ENCODE measurements at places on chromosomes 2 and 18.

- DNase-seq: no peak
These were observed 3.6 kb upstream of the ERFE start for GRCh38 chr2:238155051-238155760.

GRCh38 chr2:7792031-7792651 is 874.9 kb downstream of the RNF144A start:
- no peak for DNase-seq

DNA sequence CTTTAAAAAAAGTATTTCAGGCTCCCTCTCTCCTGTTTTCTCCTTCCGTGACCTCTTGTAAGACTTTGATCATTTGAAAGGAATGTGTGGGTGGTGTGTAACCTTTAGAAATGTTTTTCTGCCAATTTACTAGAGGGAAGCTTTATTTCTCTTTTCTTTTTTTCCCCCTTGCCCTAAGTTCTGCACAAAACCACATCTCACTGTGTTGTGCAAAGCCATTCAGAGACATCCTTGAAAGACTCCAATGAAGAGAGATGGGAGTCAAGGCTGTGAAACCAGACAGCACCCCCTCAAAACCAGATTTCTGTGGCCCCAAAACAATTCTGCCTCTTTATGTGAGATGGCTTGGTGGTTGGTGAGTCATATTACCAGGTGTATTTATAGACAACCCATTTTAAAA is 184.6 kb upstream of the ERBB4 start:
- no peak for DNase-seq

DNA sequence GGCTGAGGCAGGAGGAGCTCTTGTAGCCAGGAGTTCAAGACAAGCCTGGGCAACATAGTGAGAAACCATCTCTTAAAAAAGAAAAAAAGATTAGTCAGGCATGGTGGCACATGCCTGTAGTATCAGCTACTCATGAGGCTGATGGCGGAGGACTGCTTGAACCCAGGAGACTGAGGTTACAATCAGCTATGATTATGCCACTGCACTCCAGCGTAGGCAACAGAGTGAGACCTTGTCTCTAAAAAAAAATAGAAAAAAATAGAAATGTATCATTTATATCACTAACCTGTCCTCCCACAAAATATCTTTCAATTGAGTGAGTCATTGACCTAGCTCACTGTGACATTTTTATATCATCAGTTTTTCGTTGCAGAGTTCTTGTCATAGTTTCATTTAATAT is 152.5 kb downstream of the DTNA start:
- DNase-seq: no peak

- no peak for DNase-seq
These were observed 321.8 kb upstream of the SPRED2 start for GRCh38 chr2:65754219-65754618.

DNA sequence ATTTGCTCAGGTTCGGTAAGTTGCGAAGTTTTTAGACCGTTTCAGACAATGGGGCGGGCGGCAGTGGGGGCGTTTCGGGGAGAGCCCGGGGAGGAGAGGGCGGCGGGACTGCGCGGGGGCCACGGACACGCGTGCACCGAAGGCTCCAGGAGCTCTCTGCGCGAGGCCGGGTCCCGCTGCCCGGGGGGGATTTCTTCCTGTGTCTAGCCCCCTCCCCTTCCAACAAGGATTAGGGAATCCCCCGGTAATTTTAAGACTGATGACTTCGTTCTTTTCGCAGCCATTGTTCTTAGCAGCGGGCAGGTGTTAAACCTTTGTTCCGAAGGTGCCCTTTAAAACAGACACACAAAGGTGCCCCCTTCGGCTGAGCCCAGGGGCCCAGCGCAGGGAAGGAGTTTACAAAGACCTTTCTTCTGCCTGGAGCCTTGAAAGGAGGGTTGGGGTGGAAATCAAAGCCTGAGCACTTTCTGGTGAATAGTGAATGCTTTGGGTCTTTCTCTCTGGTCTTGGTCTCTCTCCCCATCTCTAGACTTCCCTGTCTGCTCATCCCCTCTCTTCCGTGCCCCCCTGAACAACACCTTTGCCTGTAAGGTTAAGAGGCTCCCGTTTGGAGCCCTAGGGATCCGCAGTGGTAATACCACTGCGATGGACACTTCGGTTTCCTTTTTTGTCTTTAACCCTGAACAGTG is 2.1 kb downstream of the TRIB2 start:
- no peak for DNase-seq

GRCh38 chr2:42777883-42778805 is 14.2 kb upstream of the OXER1 start:
- no peak for DNase-seq

- DNase-seq: no peak
These were observed 111.5 kb downstream of the GALNT3 start for GRCh38 chr2:165682546-165682945.

GRCh38 chr2:11546072-11546471 is 12.2 kb downstream of the GREB1 start:
- no peak for DNase-seq

DNA sequence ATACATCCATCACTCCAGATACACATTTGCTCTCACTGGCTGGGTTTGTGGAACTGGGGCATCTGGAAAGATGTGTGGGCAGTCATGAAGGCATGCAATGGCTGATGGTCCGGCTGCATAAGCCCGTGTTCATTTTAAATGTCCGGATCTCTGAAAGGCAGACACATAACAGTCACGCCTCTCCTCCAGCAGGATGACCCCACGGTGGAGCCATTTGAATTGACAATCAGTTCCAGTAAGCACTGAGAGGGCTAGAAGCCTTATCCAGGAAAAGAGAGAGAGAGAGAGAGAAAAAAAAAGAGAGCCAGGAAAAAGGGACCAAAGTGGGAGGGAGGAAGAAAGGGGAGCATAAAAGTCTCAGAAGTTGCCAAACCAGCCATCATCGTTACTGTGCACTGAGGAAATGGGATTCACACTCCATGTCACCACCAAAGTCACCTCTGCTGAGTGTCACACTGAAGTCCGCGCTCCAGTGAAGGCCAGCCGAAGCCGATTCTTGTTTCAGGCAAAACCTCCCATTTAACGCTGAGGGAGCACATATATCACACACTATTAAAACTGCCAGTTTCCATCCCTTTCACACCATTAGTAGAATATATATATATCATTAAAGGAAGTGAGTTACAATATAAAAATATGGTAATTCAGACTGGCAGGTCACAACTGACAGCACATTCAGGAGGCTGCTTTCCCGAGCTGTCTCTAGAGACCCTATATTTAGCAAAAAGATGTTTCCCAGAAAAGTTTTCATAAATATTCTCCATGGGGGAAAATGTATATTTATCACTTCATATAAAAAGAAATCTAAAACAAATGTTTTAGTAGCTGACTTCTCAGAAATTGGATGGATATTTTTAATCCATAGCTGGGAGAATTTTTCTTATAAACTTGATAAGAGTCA is 142.0 kb downstream of the ACTR3 start:
- DNase-seq: no peak

DNA sequence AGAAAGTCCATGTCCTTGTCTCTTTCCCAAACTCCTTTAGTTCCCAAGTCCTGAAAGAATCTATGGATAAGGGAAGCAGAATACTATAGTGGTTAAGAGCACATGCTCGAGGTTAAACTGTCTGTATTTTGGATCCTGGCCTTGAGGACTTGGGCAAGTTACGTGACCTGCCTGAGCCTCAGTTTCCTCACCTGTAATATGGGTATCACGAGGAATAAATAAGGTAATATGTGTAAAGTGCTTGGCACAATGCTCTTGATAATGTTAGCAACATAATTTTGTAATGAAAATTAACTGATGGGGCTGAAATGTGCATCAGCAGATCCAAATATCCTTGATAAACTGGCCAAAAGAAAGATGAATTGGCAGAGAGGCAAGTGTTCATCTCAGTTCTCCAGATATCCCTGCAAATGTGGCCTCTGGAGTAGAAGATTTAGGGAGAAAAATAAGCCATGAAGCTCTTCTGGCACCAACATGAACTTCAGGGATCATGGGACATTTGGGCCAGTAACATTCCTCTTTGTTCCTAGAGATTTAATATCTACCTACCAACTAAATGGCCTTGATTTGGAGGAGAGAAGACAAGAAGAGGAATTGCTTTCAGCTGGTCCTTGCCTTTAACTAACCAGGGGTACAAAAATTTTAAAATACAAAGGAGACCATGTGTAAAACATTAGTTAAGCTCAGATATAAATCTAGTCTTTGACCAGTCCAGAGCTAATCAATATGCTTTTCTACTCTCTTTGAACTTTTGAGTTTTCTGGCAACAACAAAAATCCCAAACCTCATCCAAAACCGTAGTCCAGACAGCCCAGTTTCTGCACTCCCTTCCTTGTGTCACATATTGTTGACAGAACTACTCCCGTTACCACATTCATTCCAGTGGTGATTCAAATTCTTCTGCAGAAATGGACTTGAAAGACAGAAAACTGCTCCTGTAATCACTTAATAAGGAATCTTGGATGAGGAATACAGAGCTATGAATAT is 52.7 kb upstream of the EML4 start:
- DNase-seq: no peak

- no peak for DNase-seq
These were observed 76.8 kb downstream of the COL5A2 start for GRCh38 chr2:189102735-189103134.

GRCh38 chr2:67544286-67544685 is 147.2 kb downstream of the ETAA1 start:
- DNase-seq: no peak

GRCh38 chr2:52356556-52356955 is 1324.6 kb upstream of the NRXN1 start:
- DNase-seq: no peak
